Myocyte (in vitro differentiated cells): ENCODE measurements at places on chromosomes 2 and 18. TPM values are rescaled to one million over a fixed set of nuclear protein-coding genes. Genes with fewer than 3 reads are reported as not detected.

DNA sequence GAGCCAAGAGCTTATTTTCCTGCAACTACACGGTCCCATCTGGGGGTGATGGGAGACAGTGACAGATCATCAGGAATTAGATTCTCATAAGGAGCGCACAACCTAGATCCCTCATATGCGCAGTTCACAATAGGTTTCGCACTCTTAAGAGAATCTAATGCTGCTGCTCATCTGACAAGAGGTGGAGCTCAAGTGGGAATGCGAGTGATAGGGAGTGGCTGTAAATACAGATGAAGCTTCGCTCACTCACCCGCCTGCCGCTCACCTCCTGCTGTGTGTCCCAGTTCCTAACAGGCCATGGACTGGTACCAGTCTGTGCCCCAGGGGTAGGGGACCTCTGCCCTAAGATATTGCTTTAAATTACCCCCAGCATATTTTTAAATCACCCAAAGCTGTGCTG, 10.8 kb downstream of the LRRFIP1 start:
- no peak for DNase-seq

DNA sequence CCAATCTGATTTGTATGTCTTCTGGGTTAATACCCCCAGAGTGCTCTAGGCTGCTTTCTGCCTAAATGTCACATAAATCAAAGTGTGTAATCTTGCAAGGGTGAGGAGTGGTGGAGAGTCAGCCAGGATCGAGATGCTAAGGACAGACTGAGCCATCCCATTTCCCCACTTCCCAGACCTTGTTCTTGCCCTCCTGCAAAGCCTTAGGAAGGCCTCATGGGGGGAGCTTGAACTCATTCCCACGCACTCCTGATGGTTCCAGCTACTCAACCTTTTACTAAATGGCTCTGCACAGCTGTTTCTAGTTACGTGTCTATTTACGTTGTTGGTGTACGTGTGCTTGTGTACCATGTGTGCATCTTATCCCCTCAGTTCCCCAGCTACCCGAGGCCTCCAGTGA, 423.6 kb upstream of the TNP1 start:
- DNase-seq: no peak

The AKAIN1 gene
- not detected in 2 replicates for total RNA-seq

The PIAS2 gene
- total RNA-seq: 38.5 and 38.9 TPM in 2 replicates

DNA sequence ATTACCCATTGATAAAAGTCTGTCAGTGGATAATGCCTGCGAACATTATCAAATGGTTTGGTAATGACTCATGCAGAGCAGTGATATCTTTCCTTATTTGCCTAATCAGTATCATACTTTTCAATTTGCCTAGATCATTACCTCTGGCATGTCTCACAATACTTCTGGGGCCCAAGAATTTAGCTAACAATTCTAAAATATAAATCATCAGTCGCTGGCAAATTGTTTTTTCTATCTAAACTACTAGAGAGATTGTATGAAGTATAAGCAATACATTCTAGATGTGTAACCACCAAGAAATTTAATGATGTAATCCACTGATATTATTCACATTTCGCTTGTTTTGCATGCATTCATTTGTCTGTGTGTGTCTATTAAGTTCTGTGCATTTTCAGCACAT, 191.2 kb upstream of the CDH19 start:
- DNase-seq: no peak

- DNase-seq: peak; percentile 98
Observed at GRCh38 chr2:45014016-45014702, 4.9 kb upstream of the SIX2 start.

The TLX2 gene
- total RNA-seq: 0.13 TPM in 1 of 2 replicates, not detected in the other

The BZW1 gene
- total RNA-seq: 222 and 358 TPM in 2 replicates

- DNase-seq: peak; percentile 46
Observed at GRCh38 chr2:46563186-46563585, 83.8 kb downstream of the TMEM247 start.
